ENCODE measurements at places on chromosomes 1 and 21.
A peak's percentile ranks its signal among the peaks of the same experiment; 100 is the strongest.

DNA sequence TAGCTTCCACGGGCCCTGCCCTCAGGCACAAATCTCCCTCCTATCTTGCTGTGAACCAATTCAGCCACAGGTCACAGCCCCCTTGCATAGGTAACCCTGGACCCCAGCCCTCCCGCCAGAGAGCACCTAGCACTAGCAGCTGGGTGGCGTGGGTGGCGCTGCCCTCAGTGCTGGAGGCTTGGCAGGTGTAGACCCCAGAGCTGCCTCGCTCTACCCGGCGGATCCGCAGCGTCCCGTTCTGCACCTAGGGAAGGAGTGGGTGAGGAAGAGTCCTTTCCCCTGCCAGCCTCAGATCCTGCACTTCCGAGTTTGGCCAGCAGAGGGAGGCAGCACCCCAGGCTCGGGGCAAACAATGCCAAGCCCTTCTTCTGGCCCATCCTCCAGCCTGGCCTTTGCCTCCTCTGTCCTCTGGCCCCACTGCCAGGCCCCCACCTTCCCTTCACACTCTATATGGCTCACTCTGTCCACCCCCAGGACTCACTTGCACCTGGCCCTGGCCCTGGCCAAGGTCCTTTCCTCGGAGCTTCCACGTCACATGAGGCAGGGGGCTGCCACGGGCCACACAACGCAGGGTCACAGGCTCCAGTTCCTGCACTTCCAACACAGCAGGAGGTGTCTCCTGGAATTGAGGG lies 9.0 kb downstream of the IGSF9 start:
- DNase-seq: no peak

GRCh38 chr1:61638911-61639605 lies 85.9 kb downstream of the TM2D1 start:
- no peak for DNase-seq

DNA sequence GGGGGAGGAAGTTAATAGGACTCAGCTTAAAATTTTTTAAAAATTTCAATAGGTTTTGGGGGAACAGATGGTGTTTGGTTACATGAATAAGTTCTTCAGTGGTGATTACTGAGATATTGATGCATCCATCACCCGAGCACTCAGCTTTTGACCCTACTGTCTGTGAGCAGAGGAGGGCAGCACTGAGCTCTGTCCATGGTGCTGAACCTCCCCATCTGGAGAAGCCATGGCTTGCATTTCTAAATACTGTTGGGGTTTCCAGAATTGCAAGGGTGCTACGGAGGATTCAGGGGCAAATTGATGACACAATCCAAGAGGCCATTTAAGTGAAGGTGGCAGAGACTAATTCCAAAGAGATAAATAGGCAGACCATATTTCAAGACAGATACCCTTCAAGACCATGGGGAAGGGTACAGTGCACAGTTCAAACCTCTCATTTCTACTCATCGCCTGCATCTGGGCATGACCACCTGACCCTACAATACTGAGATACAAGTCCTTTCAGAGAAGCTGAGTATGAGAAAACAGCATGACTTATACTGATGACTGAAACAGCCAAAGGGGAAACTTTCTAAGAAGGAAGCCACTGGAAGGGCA lies 17.2 kb downstream of the SYT2 start:
- no peak for DNase-seq

- no peak for DNase-seq
Measured at GRCh38 chr1:207298636-207299398, 22.7 kb upstream of the CD55 start.

DNA sequence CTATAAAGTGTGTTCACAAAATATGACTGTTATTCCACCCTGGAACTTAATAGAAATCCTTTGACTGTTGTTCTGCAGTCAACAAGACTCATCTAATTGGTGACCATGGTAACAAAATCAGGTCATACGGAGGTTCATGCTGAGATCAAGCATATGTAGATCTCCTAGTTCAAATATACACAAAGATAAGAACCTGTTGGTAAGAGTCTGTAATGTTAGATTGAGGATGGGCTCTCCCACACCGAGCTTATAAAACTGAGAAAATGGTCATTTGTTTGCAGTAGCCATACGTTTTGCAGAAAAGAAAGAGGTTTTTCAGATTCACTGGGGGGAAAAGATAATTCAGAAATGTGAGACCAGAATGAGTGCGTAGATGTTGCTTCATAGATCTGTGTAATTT lies 468.1 kb downstream of the RPS6KC1 start:
- DNase-seq: peak; percentile 96

DNA sequence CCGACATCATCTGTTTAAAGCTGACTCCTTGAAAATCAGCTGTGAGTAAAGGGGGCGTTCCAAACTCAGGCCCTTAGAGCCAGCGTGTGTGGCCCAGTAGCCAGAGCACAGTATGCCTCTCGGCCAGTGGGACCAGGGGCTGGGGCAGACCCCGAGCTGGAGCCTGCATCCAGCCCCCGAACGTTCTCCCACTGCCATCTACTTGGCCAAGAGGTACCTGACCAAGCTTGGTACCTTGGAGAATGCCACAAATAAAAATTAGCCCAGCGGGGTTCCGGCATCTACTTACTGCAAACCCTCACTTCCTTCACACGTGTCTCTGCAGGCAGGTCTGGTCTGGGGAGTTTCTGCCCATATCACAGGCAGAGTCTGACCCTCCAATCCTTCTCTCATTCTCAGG lies 56.7 kb upstream of the COL6A2 start:
- DNase-seq: no peak

DNA sequence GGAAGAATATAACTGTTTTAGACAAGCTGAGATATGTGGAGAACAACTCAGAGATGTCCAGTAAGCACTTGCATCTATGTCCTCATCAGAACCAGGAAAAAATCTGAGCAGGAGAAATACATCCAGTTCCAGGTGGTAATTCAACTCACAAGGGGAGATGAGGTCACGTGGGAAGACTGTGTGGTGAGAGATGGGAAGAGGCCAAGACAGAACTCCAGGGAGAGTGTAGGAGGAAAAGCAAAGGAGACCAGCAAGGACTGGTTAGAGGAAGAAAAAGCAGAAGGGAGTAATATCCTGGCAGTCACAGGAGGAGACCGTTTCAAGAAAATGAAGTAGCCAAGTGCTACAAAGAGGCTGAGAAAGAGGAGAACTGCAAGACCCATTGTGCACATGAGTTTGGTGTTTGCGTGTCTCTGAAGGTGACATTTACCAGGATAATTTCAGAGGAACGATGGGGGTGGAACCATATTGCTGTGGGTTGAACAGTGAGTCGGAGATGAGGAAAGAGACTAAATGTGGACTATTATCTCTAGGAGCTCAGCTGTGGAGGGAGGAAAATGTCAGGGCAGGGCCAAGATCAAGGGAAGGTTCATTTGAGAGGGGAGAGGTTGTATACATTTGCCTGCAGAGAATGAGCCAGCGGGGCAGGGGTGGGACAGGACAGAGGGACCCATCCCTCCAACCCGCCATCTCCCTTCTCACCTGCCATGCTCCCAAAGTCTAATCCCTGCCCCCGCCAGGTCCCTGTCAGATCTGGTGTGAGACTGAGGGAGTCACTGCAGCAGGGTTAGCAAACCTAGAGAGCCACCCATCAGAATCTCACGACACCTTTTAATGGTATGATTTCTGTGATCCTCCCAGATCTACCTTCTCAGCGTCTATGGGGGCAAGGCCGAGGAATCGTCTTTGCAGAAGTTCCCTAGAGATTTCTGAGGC lies 24.9 kb downstream of the SUSD4 start:
- DNase-seq: no peak

- DNase-seq: no peak
Measured at GRCh38 chr1:84000196-84000885, 1.4 kb upstream of the TTLL7 start.

DNA sequence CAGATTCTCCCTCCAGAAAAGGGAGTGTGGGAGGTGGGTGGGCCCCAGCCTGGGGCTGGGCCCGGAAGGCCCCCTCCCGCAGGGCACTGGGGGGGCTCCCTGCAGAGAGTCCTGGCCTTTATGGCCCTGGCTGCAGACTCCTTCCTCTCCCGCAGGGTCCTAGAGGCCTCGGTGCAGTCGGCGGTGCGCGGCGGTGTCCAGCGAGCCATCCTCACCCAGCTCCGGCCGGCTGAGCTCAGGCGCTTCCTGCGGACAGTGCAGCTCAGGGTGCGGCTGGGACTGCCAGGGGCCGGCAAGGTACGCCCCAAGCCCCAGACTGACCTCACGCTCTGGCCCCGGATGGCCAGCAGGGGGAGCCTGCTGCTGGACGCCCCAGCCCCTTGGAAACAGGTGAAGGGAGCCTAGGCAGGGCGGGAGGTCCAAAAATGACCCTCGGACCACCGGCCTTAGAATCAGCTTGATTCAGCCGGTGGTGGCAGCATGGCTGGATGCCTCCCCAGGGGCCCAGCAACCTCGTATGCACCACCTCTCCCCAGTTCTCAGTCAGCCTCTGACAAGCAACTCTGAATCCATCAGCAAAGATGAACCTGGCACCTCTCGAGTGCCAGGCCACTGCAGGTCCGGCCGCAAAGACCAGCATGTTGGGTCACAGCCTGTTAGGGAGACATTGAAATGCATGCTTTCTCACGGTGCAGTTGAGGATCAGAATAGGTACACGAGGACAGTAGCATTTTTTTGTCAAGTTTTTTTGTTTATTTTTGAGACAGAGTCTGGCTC lies 20.6 kb downstream of the MTHFR start:
- no peak for DNase-seq

DNA sequence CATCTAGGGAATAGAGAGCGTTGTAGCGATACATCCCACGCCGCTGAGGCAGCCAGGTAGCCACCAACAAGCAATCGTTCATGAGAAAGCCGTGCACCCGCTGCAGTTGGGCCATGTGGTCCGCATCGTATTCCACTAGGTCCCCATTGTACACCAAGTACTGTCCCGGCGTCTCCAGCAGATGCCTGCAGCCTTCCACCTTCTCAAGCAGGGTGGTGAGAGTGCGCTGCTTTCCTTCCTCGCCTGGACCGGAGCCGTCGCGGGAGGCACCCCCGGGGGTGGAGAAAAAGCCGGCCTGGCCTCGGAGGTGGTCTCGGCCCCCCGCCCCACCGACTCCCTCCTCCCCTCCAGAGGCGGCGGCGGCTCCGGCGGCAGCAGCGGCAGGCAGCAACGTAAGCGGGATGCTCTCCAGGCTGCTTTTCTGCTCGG lies 595 bp downstream of the EXOC8 start:
- no peak for DNase-seq

DNA sequence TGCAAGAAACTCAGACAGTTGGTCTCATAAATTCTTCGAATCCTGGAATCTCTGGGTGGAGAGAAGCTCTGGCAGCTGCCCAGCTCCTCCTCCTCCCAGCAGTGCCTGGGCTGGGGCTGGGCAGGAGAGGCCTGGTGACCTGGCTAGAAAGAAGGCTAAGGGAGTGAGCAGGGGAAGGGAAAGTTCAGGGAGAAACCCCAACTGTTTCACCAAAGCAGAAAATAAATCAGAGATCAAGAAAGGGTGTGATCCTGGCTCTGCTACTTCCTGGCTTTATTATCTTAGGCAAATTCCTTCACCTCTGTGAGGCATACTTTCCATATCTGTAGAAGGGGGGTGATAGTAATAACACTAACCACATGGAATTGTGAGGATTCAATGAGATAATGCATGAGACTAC lies 8.8 kb upstream of the COL16A1 start:
- no peak for DNase-seq

- no peak for DNase-seq
Measured at GRCh38 chr1:191240925-191241324, 763.3 kb upstream of the BRINP3 start.

DNA sequence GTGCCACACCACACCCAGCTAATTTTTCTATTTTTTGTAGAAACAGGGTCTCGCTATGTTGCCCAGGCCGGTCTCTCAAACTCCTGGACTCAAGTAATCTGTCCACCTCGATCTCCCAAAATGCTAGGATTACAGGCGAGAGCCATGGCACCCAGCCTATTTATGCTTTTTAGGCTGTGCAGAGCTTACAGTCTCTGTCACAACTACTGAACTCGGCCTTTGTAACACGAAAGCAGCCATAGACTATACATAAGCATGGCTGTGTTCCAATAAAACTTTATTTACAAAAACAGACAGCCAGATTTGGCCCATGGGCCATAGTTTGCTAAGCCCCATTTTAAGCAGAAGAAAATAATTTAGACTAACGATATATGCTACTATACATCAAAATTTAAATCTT lies 54.4 kb downstream of the NID1 start:
- DNase-seq: no peak

DNA sequence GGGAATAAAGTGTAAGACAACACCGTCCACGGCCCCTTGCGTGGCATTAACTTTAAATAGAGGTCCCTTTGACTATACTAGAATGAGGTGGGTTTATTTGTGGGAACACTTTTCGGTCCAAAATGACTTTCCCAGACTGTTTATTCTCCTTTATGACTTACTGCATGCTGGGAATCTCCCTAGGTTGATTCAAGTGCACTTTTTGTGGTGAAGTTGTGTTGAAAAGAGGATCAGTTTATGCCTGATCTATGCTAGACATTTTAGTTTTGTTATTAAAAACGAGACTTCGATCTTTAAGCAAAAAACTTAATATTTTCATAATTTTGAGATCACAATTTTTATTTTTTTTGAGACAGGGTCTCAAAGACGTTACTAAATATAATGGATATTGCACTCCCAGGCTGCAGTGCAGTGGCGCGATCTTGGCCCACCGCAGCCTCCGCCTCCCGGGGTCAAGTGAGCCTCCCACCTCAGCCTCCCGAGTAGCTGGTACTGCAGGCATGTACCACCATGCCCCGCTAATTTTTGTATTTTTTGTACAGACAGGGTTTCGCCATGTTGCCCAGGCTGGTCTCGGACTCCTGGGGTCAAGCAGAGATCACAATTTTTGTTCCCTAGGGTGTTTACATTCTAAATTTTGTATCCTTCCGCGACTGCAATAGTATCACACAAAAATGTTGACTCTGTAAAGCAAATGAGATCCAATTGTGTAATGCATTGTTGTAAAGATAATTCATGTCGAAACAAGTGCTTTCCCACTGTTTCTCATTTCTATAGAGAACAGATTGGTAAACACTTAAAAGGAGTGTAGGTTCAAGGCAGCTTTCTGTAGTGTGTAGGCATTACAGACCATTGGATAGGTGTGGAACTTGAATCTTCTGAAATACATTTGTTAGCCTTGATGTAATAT lies 1.6 kb downstream of the CDC42 start:
- DNase-seq: no peak

- DNase-seq: no peak
Measured at GRCh38 chr21:40164905-40165772, 297.9 kb downstream of the PCP4 start.

GRCh38 chr1:230503726-230504125 lies 77.6 kb upstream of the PGBD5 start:
- no peak for DNase-seq

GRCh38 chr1:187566354-187566753 lies 737.6 kb downstream of the PLA2G4A start:
- no peak for DNase-seq
